Cardiac muscle cell (in vitro differentiated cells and primary cell): ENCODE measurements at places on chromosomes 2 and 18. TPM values are rescaled to one million over a fixed set of nuclear protein-coding genes. Genes with fewer than 3 reads are reported as not detected.

SUPT7L gene
- polyA plus RNA-seq, result 34.3 and 38.3 TPM in 2 replicates

C2orf78 gene
- not detected in 2 replicates for polyA plus RNA-seq

LRRFIP1 gene
- 90.9 and 125 TPM in 2 replicates for polyA plus RNA-seq

DOK6 gene
- polyA plus RNA-seq, result 13.2 and 25.2 TPM in 2 replicates

KCMF1 gene
- polyA plus RNA-seq, result 47.8 and 62.6 TPM in 2 replicates

XDH gene
- 0.17 and 0.49 TPM in 2 replicates for polyA plus RNA-seq

SOX11 gene
- 9.3 and 10.6 TPM in 2 replicates for polyA plus RNA-seq
